CD4-positive, alpha-beta T cell treated with Interferon alpha-2 for 1 hour (primary cell): ENCODE measurements at places on chromosomes 2 and 18.

DNA sequence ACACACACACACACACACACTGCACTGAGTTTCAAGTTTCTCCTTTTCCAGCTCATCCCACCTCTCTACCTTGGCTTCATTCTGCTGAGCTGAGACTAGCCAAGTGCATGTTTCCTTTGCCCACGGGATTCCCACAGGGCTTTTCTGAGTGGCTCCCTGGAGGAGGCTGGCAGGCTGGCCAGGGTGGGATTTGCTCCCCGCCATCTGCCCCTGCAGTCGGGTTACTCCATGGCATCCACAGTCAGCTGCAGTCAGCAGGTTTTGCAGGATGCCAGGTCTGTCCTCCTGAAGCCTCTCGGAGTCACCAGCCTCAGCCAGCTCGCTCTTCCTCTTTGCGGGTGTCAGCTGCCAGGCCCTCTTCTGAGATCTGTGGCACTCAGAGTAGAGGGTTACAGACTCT lies 783.7 kb upstream of the SOX11 start:
- no peak for DNase-seq

DNA sequence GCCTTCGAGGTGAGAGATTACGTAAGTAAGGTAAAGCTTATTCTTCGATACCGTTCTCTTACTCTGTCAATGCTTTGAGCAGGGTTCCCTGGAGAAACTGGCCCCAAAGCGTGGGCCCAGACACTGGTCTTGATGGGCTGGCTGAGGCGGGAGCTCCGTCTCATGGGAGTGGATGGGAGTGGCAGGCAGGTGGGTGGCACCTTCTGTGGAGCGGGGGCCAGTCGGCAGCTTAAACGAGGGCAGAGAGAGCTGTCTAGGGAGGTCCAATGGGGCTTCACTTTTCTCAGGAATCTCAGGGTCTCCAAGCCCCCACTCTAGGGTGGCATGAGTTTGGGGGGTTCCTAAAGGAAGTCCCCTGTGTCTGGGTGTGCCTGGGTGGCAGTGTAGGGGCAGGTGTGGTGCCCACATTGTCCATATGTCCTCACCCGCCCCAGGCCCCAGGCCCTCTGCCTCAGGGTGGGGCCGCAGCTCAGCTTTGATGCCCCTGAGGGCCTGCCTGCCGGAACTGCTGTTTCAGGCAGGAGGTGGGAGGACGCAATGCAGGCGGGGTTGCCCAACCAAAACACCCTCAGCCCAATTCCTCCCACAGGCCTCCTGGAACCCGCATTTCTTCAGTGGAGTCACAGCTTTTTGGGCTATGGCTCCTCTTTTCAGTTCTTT lies 32.5 kb upstream of the FOSL2 start:
- DNase-seq = peak; percentile 31

DNA sequence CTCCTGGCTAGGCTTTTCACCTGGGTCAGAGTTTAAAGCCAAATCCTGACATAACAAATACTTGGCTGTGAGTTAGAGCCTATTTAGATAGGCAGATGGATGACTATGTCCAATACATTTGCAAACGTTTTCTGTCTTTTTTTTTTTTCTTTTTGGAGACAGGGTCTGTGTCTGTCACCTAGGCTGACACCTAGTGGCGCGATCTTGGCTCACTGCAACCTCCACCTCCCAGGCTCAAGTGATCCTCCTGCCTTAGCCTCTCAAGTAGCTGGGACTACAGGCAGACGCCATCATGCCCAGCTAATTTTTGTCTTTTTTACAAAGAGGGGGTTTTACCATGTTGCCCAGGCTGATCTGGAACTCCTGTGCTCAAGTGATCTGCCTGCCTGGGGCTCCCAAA lies 124.8 kb downstream of the DYM start:
- DNase-seq = peak; percentile 12

GRCh38 chr2:204129591-204130294 lies 193.2 kb downstream of the ICOS start:
- DNase-seq = no peak

GRCh38 chr18:73340135-73340977 lies 472.6 kb upstream of the NETO1 start:
- DNase-seq = no peak

- no peak for DNase-seq
Observed at GRCh38 chr2:127254386-127254981, 34.4 kb upstream of the CYP27C1 start.

- no peak for DNase-seq
Observed at GRCh38 chr2:174663550-174663949, 65.9 kb upstream of the WIPF1 start.

DNA sequence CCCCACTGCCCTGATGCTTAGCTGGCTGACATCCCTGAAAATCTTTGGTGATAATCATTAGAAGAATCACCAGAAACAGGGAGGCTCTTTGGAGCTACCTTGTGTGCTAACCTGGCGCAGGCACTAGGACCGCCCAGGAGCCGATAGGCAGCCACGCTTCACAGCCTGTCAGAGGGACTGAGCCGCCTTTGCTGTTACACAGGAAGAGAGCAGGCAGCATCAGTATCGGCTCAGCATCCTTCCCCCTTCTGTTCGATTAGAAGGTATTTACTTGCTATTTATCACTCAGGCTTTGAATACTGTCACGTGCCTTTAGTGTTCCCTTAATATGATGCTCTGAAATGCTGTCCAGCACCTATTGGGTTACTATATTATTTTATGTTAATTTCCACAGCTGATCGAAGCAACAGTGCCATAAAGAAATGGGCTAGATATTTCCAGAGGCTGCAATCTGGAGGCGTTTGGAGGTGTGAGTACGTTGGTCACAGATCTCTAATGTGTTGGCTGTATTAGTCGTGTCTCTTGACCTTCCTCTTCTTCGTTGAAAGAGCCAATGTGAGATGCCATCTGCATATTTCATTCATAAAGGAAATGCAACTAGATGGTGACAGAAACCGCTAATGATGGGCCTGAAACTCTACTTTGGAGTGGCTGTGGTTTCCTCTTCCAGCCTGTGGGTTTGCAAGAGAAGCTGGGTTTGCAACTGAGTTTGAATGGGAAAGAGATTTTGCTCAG lies 110.4 kb upstream of the RAB27B start:
- peak; percentile 49 for DNase-seq

DNA sequence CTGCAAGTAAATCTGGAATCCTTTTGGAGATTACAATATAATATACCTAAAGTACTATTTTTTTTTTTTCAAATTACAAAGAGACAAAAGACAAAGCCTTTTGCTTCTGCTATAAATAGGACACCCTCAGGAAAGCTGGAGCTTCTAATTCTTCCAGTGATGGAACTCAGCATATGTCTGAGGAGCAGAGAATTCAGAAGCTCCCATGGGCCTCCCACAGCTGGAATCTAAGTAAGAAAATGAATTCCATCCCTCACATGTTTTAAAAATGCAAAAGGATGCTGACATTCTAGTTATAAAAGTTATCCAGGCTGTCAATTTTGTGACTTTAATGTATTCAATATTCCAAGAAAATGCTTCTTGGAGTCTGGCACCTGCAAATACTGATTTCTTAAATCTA lies 571.3 kb upstream of the LRRTM4 start:
- DNase-seq = no peak

DNA sequence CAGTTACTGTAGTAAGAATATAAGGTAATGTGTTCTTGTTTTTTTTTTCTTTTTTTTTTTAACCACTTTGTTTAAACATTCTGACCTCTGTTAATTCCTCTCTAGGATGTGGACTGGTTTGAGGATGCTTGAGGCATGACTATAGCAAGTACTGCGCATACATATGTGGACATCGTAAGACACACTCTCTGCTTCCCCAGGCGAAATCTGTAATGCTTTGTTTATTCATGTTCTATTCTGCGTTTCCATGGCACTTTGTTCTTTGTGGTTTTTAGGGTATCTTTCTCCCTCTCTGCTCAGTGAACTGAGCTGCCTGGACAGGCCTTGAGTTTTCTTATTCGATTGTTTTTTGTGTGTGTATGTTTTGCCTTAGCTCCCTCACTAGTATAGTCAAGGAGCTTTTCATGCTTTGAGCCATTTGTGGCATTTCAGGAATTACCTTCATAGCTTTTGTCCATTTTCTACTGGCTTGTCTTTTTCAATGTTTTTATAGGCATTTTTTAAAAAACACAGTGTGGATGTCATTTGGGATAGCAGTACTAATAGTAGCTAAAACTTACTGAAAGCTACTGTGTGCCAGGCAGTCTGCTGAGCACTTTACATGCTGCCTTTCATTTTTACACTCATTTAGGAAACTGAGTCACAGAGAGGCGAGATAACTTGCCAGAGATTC lies 1.9 kb upstream of the SH3BP4 start:
- DNase-seq = no peak

GRCh38 chr2:26979741-26980140 lies 9.3 kb downstream of the MAPRE3 start:
- DNase-seq = no peak

GRCh38 chr2:36507408-36507812 lies 90.6 kb downstream of the FEZ2 start:
- DNase-seq = peak; percentile 40

GRCh38 chr2:48792030-48792429 lies 36.5 kb upstream of the LHCGR start:
- no peak for DNase-seq

- DNase-seq = peak; percentile 25
Observed at GRCh38 chr2:98467082-98467536, 22.5 kb downstream of the INPP4A start.

DNA sequence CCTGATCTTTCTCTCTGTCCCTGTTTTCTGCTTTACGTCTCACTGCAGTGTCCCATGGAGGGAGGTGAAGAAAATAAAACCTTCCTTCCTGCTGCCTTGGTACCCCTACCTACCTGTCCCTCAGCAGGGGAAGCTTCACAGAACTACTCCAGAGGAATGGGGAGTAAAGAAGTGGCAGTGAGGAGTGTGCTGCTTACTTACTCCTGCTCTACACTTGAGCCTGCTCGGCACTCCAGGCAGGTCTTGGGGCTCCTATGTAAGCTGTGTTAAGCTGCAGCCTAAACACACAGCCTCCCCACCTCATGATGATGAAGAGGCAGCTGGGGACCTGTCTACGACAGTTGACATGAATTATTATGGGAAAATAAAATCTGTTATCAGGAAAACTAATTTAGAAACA lies 72.6 kb downstream of the ACSL3 start:
- DNase-seq = no peak

- DNase-seq = peak; percentile 47
Observed at GRCh38 chr2:85578243-85579180, 1.1 kb downstream of the VAMP8 start.

GRCh38 chr2:219174801-219175200 lies 1.9 kb downstream of the CNPPD1 start:
- no peak for DNase-seq

DNA sequence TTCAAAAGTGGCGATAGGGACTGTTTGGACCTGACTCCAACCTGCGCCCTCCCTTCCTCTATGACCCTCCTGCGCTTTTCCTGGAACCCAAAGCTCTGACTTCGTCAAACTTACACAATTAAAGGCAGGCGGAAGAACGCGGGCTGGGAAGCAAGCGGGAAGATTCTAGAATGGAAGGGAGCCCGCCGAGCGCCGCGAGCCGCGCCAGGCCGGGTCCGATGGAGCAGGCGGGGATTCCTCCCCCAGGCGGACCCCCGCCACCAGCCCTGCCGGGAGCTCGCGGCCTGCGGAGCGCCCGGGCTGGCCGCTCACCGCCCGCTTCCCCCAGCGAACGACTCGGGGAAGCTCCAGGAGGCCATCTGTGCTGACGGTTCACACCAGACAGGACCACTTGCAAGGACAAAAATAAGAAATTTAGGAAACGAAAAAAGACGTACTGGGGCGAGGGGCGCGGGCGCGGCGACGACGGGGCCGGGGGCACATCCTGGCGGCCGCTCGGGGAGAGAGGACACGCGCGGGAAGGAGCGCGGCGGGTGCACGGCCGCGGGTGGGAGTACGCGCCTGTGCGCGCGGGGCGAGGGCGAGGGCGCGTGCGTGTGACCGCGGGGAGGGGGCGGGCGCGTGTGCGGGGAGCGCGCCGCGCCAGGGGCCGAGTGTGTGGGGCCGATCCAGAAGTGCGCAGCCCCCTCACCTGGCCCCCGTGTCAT lies 1.1 kb upstream of the SALL3 start:
- DNase-seq = no peak

GRCh38 chr2:99918389-99918788 lies 224.0 kb downstream of the AFF3 start:
- no peak for DNase-seq

DNA sequence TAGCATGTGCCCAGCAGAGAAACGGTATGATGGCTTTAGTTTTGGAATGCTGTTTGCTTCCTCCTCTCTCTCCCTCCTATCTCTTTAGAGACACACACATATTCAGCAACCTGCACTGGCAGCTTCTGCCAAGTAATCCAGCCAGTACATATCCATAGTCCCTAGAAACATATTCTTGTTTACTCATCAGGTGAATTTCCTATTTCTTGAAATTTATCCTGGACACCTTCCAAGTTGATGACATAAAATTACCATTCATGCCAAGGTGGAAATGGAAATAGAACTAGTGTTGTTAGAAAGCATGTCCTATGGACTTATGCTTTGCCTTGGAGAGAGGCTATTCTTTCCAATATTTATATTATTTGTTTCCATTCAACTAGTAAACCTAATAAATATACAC lies 50.9 kb upstream of the RGPD4 start:
- no peak for DNase-seq

GRCh38 chr2:232772531-232772930 lies 3.8 kb downstream of the KCNJ13 start:
- peak; percentile 1 for DNase-seq

GRCh38 chr2:134882773-134883172 lies 35.8 kb upstream of the CCNT2 start:
- no peak for DNase-seq

DNA sequence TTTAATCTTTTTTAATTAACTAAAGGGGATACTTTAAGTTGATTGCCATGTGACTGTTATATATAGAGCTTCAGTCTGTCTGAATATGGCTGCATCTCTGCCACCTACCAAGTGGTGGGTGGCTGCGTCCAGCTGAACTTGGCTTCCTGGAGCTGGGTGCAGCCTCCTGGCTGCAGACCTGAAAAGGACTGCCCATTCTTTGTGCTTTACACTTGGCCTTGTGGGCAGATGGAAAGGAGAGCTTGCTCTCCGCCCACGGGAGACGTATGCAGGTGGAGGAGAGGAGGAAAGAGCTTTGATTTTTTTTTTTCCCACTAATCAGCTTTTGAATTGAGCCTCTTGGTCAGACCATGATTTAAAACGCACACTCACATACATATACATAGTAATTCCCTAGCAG lies 34.7 kb downstream of the NCK2 start:
- DNase-seq = no peak

- peak; percentile 72 for DNase-seq
Observed at GRCh38 chr2:203869223-203870042, 1.9 kb downstream of the CTLA4 start.

- no peak for DNase-seq
Observed at GRCh38 chr2:150256736-150257135, 230.7 kb downstream of the RND3 start.

DNA sequence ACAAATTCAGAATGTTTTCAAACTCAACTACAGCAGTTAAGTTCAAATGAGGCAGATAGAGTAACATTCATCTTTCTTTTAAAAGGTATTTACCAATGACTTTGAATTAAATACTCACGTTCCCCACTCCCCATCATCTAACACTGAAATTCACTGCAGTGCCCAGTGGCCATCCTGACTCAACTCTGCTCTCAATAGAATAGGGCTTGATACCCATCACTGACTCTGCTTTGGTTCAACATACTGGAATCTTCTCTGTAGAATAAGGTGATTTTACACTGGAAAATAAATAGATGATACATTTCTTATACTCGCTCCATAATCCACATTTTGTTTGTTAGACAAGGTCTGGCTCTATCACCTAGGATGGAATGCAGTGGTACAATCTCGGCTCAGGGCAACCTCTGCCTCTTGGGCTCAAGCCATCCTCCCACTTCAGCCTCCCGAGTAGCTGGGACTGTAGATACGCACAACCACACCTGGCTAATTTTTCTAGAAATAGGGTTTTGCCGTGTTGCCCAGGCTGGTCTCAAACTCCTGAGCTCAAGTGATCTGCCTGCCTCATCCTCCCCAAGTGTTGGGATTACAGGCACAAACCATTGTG lies 66.4 kb downstream of the PRPF40A start:
- DNase-seq = no peak
